ENCODE measurements at places on chromosomes 2 and 18.

DNA sequence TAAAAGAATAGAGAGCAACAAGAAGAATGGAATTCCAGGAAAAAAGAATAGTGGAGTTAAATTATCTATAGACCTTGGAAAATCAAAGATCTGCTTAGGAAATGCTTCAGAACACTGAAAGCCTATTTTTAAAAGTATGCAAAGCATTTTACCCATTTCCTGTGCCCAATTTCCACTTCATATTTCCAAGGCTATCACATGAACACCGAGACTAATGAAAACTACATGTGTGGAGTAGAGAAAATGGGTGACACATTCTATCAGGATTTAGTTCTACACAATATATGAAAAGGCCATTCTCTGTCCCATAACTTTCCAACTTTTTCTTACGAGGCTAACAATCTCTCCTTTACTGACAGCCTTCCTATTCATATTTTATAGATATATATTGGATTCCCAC, 279.4 kb downstream of the CCDC178 start:
- no peak for DNase-seq

DNA sequence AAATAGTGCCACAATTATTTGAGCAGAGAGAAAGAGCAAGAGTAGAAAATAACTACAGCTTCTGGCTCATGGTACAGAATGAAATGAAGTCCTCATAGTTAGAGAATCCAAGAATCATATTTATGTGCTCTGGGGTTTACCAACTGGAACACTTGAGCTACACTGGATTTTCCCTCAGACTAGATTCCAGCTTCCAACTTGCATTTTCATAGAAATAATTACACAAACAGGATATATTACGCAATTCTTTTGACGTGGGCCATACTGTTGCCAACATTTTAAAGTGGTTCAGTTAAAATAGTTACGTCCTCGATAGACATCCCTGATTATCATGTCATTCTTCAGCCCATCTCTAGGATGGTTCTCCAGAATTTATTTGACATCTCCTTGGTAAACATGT, 129.2 kb downstream of the ETAA1 start:
- peak; percentile 42 for DNase-seq

- no peak for DNase-seq
These were observed 32.6 kb downstream of the IL1R2 start for GRCh38 chr2:102024410-102024809.

- no peak for DNase-seq
These were observed 67.1 kb upstream of the TAF1B start for GRCh38 chr2:9775999-9776712.

DNA sequence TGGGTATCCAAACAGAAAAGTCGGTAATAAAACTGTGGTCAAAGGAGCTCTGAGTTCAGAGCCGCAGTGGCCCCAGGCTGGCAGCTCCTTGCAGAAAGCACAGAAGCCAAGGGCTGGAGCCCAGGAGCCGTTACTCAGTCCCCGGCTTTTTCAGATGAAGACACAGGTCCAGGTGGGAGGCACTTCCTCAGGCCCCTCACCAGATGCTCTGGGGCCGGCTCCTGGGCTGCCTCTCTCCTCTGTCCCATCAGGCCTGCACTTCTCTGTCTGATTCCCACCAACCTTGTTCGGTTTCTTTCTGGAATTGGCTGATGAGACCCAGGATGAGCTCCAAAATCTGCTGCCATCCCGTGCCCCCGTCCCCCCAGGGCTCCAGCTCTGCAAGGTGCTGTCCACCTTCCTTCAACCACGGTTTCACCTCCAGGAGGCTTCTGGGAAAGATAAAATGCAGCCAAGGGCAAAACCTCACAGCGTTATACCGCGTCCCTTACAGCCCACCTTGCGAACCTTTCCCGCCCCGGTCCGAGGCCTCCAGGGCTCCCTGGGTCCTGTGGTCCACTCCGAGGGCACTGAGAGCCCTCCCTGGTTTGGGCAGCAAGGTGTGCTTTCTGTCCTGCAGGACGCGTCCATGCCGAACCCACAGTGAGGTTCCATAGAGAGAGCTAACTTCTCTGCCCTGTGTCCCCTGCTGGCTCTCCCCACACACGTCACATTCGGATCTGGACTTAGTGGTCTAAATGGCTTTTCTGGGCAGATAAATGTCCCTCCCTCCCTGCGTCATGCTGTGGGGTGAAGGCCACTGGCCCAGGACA, 102.9 kb downstream of the TPO start:
- no peak for DNase-seq

GRCh38 chr2:156115338-156115737, 217.2 kb downstream of the NR4A2 start:
- DNase-seq = peak; percentile 79

DNA sequence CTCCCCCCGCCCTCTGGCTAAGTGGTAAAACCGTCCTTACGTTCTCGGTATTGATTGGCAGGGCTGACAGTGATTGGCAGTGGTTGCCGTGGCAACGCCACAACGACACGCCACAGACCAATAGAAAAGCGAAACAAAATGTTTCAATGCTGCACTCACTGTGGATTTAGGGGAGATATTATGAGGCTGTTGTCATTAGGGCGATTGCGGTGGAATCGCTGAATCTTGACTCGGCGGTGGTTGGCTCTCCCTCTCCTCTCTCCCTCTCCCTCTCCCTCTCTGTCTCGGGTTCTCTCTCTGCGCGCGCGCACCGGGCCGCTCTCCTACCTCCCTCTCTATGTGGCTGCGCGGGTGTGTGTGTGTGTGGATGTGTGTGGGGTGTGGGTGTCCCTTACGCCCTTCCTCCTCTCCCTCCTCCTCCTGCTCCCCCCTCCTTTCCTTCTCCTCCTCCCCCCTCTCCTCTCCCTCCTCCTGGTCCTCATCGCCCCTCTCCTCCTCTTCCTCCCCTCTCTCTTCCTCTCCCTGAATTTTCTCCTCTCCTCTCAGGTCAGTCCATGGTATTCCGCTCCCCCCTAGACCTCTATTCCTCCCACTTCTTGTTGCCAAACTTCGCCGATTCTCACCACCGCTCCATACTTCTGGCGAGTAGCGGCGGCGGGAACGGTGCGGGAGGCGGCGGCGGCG, at the start of gene SIX3:
TSS of gene SIX3 (plus strand) at position 152 of the 684 bp plus-strand sequence. CDS start at position 555, 403 bp downstream.
- DNase-seq = peak; percentile 79

- no peak for DNase-seq
These were observed 137.4 kb upstream of the SH3BP4 start for GRCh38 chr2:234814374-234814773.

DNA sequence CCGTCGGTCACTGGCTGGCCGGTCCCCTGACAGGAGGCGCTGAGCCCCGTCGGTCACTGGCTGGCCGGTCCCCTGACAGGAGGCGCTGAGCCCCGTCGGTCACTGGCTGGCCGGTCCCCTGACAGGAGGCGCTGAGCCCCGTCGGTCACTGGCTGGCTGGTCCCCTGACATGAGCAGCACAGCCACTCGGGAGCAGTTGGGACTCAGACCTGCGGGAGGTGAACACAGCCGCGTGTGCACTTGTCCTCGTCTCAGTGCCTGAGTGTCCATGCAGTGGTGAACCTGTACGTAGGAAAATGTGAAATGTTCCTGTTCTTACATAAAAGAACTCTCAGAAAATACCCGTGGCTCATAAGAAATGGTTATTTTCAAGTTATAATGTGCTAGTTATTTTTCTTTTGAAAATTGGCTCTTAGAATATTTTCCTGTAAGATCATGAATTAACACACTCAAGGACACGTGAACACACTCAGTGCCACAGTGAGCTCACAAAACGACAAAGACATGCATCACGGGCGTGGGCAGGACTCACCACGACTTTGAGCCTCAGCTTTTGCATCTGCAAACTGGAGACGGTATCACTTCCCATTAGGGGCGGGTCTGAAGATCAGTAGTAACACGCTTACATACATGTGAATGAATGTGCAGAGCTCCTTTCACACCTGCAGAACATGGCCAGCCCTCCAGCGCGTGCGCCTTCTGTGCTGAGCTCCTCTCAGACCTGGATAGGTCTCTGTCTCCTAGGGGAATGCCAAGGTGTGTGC, 21.1 kb upstream of the NFATC1 start:
- DNase-seq = no peak

- DNase-seq = no peak
These were observed 128.8 kb downstream of the ATL2 start for GRCh38 chr2:38248255-38248654.

DNA sequence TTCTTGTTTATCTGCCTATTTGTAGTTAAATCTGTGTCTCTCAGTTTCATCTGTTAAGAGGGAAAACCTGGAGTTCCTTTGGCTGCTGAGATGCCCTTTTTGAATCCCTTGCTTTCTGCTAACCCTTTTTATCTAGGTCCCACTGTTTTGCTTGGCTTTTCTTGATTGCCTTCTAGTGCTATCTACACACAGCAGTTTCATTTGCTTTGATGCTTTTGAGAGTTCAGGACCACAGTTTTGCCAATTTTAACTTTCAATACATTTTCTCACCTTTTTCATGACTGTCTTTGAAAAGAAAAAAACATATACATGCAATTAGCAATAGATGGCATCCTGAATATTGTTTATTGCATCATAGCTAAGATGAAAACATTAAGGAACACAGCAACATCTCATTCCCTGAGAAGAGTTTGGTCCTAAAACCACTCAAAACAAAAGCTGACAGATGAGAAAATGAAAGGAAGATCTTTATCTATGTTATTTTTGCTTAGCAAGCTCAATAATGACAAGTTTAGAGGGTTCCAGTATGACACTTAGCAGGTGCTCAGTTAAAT, 241.4 kb upstream of the MEX3C start:
- no peak for DNase-seq

- DNase-seq = peak; percentile 8
These were observed 4.4 kb downstream of the ACTG2 start for GRCh38 chr2:73897240-73897583.

DNA sequence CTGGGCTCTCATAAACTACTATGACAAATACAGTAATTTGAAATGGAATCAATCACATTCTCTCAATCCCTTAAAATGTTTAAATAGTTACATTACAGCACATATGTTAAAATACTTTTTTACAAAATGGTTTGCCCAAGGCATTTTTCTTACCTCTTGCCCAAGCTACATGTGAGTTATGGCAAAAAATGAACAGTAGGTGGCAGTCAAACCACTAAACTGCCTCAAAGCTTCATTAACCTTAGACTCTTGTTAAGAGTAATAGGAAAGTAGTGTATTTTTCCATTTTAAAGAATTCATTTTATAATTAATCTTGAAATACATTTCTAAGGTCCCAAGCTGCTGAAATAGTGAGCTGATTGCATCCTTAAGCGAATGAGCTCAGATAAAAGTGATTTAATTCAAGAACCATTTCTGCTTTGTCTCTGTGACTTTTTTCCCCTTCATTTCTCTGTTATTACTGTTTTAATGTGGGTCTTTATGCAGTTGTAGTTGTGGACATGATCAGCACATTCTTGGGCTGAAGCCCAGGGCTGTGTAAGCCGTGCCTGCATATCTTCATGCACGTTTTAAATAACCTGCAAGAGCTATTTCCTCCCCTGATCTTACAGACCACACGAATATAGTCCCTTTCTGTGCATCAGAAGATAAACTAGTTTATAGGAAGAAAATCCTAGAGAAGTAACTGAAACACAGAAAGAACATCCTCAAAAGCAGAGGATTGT, 311.8 kb downstream of the LNPK start:
- peak; percentile 50 for DNase-seq

GRCh38 chr2:1173528-1173927, 222.9 kb downstream of the SNTG2 start:
- no peak for DNase-seq

DNA sequence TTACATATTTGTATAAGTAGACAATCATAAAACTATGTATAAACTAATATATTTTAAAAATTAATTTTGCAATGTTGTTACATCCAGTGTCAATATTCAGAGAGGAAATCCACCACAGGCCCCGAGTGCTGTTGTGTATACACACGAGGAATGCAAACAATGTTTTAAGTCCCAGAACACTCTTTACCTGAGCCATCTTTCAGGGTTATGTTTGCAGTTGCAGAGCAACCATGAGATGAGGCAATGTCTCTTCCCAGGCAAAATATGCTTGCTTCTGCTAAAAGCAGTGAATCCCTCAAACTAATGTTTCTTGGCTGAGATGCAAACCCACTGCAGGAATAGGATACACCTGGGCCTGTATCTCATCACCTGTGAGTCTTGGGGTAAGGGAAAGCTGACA, 91.3 kb downstream of the ASXL2 start:
- DNase-seq = no peak

DNA sequence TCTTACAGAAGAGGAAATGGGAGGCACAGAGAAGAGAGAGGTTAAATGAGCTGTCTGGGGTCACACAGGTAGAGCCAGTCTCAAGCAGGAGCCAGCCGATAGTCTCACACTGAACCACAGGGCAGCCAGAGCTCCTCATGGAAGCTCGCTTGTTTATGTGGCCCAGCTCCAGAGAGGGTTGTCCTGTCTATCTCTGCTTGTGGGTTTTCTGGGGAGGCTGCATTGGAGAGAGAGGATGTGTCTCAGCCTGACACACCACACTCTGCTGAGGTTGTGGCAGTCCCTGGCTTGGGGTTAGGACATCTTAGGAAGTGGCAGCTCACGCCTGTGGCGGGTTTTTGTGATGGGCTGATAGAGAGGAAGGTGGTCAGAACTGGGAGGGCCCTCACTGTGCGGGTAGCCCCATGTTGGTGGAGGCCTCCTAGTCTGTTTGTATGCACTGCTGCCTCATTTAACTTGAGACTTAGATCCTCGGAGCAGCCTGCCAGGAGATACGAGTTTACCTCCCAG, 52.3 kb downstream of the TCF7L1 start:
- DNase-seq = peak; percentile 32

GRCh38 chr2:25215948-25216679, 47.7 kb upstream of the POMC start:
- DNase-seq = peak; percentile 59

GRCh38 chr2:69154106-69154505, 141.1 kb downstream of the ANTXR1 start:
- peak; percentile 57 for DNase-seq

DNA sequence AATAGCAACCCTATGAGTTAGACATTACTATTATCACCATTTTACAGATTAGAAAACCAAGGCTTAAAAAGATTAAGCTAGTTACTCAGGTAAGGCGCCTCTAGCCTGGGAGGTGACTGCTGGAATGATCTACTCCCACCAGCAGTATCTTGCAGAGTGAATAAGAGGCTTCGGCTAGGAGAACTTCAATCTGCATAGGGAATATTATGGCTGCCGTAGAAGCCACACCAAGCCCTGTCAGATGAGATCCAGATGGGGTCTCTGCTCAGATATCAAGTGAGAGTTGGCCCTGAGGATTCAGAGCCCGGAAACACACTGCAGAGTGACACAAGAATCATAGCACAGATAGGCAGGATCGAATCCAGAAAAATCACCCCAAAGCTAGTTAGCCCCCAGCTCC, 21.5 kb upstream of the PKDCC start:
- DNase-seq = no peak
